GM23338 (cell line): ENCODE measurements at places on chromosomes 1 and 21. TPM values are rescaled to one million over a fixed set of nuclear protein-coding genes. Genes with fewer than 3 reads are reported as not detected.

DNA sequence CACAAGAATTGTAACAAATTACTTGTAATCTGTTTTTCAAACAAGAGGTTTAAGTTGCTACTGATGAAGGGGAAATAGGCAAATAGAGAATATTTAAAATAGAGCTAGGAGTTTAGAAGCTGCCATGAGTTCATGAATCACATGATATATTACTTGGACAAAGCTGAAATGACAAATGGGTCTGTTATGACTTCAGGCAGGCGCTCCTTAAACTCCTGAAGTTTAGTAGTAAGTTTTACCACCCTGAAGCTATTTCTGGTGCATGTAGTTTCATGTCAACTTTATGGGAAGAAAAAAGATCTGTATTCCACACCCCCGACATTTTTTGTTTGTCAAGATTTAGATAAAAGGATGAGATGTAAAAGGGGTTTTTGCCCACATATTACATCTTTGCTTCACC, 58.5 kb downstream of the PLA2G4A start:
- no peak overlapping the region for H3K27ac ChIP-seq
- no peak overlapping the region for H3K4me3 ChIP-seq
- no peaks in the 10 kb centered on the region for H3K36me3 ChIP-seq

Gene TIE1
- total RNA-seq: 1.5 and 2.3 TPM in 2 replicates

Gene LAX1
- total RNA-seq: not detected in 2 replicates

DNA sequence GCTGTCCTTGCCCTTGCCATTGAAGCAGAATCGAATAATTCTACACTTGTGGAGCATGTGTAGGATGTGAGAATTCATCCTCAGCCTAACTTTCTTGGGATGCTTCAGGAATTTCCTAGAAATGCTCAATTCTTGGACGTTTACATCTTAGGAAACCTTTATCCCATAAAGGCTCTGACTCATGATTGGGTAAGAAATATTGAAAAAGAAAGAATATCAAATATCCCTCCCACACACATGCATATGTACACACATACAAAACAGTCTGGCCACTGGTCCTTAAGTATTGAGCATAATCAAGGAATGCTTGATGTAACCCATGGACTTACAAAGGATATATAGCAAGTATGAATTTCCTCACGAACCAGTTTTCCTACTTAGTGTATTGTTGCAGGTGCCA, 83.9 kb upstream of the IPO9 start:
- no peaks in the 10 kb centered on the region for H3K27me3 ChIP-seq
- no peak for DNase-seq
- H3K4me1 ChIP-seq: peaks cover 33% of the 10 kb centered on the region
- no peaks in the 10 kb centered on the region for H3K36me3 ChIP-seq
- no peak overlapping the region for H3K4me3 ChIP-seq

DNA sequence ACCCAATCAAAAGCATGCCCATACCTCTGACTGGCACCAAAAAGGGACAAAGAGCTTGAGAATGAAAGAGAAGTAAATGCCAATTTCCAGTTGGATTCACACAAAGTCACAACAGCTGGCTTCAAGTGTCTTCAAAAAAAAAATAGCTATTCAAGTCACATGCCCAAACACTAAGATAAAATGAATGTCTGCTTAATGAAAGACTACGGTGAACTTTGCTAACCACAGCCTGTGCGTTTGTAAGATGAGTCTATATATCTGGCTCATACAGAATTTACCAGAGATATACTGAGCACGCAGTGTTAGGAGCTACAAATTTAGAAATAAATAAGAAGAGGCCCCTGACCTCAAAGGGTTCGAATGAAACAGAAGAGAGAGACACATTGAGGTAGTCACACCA, 73.2 kb downstream of the DAB1 start:
- peaks cover 13% of the 10 kb centered on the region for H3K4me1 ChIP-seq
- no peaks in the 10 kb centered on the region for H3K36me3 ChIP-seq
- H3K4me3 ChIP-seq: no peak overlapping the region
- H3K27ac ChIP-seq: no peak overlapping the region
